ENCODE measurements at places on chromosomes 16 and 17. TPM values are rescaled to one million over a fixed set of nuclear protein-coding genes. Genes with fewer than 3 reads are reported as not detected.

DNA sequence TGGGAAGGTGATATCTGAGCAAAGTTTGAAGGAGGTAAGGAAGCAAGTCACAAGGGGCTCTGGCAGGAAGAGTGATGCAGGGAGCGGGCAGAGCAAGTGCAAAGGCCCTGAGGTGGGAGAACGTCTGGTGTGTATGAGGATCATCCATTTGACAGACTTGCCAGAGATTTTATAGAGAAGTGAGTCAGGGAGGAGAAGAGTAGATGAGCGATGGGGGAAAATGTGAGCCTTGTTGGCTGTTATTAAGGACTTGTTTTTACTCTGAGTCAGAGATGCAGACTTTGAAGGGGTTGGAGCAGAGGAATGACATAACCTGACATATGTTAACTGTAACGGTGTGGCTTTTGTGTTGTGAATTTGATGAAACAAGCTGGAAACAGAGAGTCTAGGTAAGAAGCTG, 3.5 kb upstream of the CLEC10A start:
- peaks cover 54% of the 10 kb centered on the region for H3K4me1 ChIP-seq
- peaks cover 5% of the 10 kb centered on the region for H3K27me3 ChIP-seq
- H3K27ac ChIP-seq = no peak overlapping the region
- no peak overlapping the region for H3K4me3 ChIP-seq
- peaks cover 8% of the 10 kb centered on the region for H3K36me3 ChIP-seq
- DNase-seq = no peak

GRCh38 chr16:54812229-54812628, 118.4 kb upstream of the IRX5 start:
- no peak for DNase-seq
- no peaks in the 10 kb centered on the region for H3K27me3 ChIP-seq
- no peaks in the 10 kb centered on the region for H3K4me1 ChIP-seq
- H3K36me3 ChIP-seq = no peaks in the 10 kb centered on the region
- no peak overlapping the region for H3K4me3 ChIP-seq

DNA sequence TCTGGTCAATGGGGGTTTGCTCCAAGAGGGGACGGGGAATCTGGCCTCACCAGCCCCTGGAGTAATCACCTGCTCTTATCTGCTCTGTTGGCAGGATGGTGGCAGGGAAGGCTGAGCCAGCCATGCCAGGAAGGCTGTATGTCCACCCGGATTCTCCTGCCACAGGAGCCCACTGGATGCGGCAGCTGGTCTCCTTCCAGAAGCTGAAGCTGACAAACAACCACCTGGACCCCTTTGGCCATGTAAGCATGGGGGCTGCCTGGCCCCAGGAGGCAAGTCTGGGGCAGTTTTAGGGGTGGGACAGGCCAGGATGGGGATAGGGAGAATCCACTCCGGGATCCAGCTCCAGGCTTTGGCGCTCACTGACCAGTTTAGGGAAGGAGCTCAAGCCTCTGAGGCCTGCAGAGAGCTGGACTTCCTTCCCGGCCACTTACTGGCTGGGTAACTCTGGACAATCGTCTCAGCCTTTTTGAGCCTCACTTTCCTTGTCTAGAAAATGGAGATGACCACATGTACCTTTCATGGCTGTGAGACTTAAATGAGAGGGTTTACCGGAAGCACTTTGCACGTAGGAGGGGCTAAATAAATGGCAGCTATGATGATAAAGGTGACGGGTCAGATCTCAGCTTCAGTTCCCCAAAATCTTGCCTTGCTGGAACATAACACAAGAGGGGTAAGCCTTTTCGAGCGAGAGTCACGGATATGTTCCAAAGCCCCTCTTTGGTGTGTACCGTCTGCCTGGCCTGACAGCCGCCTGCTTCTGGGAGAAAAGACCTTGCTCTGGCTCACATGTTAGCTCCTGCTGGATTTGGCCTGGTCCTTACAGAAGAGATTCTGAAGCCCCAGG, 15.4 kb downstream of the TBX4 start:
- H3K27me3 ChIP-seq = peaks cover 7% of the 10 kb centered on the region
- H3K36me3 ChIP-seq = peaks cover 1% of the 10 kb centered on the region
- H3K4me1 ChIP-seq = peaks cover 19% of the 10 kb centered on the region
- DNase-seq = peak; percentile 70

DNA sequence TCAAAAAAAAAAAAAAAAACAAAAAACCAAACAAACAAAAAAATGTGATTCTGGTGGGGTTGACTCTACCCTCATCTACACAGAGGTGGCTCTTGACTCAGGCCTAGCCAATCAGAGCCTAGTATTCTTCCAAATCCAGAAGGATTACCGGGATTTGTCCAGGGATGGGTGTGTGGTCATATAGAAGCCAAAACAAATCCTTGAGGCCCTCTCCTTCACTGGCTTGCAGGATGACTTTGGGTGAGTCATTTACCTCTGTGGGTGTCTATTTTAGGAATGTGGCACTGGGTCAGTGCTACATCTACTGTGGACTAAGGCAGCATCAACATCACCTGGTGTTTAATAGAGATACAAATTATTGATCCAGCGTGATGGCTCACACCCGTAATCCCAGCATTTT, 93.2 kb upstream of the RBBP6 start:
- H3K4me3 ChIP-seq = no peak overlapping the region
- no peak overlapping the region for H3K27ac ChIP-seq

DNA sequence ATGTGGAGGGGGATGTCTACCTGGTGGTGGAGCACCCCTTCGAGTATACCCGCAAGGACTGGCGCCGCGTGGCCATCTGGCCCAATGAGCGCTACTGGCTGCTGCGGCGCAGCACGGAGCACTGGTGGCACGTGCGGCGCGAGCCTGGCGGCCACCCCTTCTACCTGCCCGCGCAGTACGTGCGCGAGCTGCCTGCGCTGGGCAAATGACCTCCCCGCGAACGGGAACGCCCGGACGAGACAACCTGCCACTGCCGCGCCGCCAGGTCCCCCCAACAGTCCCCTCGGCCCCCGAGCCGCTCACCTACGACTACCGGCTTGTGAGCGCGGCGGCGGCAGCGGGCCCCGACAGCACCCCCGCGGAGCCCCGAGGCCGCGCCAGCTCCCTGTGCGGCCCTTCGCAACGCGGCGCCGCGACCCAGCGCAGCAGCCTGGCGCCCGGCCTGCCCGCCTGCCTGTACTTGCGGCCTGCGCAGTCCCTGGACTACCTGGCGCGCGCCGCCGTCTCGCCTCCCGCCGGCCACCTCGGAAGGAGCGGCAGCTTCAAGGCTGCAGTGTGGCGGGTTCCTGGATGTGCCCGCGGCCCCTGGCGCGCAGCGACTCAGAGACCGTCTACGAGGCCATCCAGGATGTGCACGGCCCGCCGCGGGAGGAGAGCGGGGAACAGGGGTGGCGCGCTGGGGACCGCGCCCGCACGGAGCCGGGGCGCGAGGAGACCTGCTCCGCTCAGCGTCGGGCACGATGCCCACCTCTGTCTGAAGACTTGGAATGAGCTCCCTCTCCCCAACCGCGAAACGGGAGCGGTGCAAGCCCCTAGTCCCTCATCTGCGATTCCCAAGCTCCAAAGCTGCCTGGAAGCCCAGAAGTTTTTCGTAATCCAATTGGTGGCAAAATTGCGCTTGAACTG, 48.7 kb upstream of the AMZ2 start:
- H3K4me1 ChIP-seq = peaks cover 13% of the 10 kb centered on the region
- H3K27me3 ChIP-seq = peaks cover 15% of the 10 kb centered on the region
- peaks cover 4% of the 10 kb centered on the region for H3K36me3 ChIP-seq
- peak; percentile 27 for DNase-seq
- no peak overlapping the region for H3K4me3 ChIP-seq
- no peak overlapping the region for H3K27ac ChIP-seq

The GJC1 gene
- total RNA-seq = 36.5 TPM

- no peak overlapping the region for H3K4me3 ChIP-seq
- H3K27me3 ChIP-seq = peaks cover 5% of the 10 kb centered on the region
- DNase-seq = no peak
- no peak overlapping the region for H3K27ac ChIP-seq
- H3K4me1 ChIP-seq = no peaks in the 10 kb centered on the region
Observed at GRCh38 chr16:78957317-78958100, 643.0 kb downstream of the MAF start.

DNA sequence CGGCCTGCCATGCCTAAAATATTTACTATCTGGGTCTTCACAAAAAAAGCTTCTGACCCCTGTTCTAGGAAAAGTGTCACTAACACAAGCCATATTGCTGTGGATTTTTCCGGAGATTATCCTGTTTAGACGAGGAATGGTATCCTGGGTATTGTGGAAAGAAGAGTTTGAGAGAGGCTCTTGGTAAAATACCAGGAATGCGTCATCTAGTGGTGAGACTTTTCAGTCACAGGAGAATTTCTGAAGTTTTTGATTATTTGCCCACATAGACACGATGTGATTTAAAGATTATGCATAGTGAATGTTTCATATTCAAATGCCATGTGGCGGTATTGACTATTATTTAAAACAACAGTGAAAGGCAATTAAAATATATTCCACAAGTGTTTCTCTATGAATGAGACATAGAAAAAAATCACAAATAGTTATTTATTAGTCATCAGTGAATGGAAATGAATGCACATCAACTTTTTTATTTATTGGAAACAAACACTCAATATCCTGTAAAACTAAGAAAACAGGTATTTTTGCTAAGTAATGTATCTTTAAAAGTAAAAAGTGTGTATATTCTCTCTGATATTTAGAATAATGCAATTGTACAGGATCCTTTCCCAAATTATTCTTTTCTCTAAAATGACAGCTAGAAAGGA, 7.8 kb downstream of the KRT28 start:
- H3K27ac ChIP-seq = no peak overlapping the region
- DNase-seq = no peak
- H3K36me3 ChIP-seq = no peaks in the 10 kb centered on the region
- H3K27me3 ChIP-seq = no peaks in the 10 kb centered on the region
- no peak overlapping the region for H3K4me3 ChIP-seq
- peaks cover 33% of the 10 kb centered on the region for H3K4me1 ChIP-seq

The WNK4 gene
- total RNA-seq = 8.9 TPM

DNA sequence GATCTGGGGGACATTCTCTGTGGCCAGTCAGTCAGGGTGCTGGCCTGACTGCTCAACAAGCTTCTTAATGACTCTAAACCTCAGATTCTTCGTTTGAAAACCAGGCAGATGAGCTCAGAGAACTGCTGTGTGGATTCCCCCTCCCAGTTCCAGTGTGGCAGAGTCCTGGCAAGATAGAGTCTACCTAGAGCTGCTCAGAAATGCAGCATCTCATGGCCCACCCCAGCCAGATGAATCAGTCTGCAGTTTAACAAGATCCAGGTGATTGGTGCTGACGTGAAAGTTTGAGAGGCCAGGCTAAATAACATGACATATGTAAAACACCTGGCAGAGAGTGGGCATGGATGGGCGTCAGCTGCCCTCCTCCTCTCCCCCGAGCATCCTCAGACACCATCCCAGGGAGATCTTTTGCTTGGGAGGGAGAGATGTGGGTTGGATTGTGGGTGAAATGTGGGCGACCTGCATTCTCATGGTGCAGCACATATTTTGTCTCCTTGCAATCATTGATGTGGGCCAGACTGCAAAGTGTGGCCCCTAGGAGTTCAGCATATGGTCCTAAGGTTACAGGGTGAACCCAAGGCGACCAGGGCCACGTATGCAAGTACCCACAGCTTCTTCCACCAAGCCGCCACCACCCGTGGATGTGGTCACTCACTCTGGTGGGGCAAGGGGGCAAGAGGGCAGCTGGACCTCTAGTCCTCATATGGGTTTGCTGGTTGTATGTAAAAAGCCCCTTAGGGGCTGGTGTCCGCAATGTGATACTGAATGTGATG, 19.5 kb downstream of the SOCS3 start:
- peak overlapping the region; percentile 76 for H3K27ac ChIP-seq
- DNase-seq = no peak
- peaks cover 4% of the 10 kb centered on the region for H3K27me3 ChIP-seq
- H3K4me1 ChIP-seq = peaks cover 26% of the 10 kb centered on the region
- no peaks in the 10 kb centered on the region for H3K36me3 ChIP-seq
- peak overlapping the region; percentile 69 for H3K4me3 ChIP-seq

The SLC26A11 gene
- 50.1 TPM for total RNA-seq

DNA sequence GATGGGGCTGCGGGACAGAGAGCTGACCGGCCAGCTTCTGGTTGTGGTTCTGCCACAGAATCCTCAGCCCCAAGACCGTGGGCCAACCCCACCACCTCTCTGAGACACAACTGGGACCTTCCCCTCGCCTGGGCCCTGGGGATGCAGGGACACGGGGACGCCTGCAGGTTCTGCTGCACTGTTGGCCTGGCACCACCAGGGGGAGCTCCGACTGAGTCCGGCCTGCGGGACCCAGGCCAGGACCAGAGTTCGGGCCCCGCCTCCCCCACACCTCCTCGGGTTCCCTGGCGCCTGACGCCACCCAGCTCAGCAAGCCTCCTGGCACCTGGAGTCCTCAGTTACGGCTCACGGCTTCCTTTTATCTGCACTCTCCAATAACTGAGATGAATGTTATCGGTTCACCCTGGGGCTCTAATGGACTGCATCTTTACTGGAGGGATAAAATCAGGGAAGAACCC, 27.3 kb downstream of the TBC1D16 start:
- H3K27ac ChIP-seq = no peak overlapping the region
- peak; percentile 87 for DNase-seq
- peaks cover 3% of the 10 kb centered on the region for H3K27me3 ChIP-seq
- H3K4me3 ChIP-seq = no peak overlapping the region
- peaks cover 7% of the 10 kb centered on the region for H3K36me3 ChIP-seq

DNA sequence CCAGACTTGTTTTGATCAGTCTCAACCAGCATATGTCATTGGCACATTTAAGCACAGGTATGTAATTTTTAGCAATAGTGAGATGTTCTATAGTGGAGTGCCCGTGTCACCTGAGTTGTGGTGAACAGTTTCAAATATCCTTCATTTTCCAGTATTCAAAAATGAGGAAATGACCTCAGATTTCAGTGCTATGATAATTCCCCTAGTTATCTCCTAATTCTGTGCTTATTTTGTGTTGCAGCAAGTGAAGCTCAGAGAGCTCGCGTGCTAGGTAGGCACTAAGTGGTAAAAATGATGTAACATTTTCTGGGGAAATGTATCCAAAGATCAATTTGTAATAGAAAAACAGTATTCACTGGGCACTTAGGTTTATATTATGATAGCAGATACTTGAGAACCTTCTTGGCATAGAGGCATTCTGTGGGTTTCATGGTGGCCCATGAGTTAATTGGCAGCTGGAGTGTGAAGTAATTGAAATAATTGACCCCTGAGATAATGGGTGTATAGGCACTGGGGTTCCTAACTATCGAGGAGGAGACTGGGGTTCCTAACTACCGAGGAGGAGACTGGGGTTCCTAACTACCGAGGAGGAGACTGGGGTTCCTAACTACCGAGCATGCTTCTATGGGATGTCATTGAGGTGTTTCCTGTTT, 159.1 kb downstream of the PRKCA start:
- no peak for DNase-seq
- no peaks in the 10 kb centered on the region for H3K4me1 ChIP-seq
- H3K27ac ChIP-seq = no peak overlapping the region

GRCh38 chr16:61763013-61763412, 273.2 kb downstream of the CDH8 start:
- DNase-seq = no peak
- no peaks in the 10 kb centered on the region for H3K27me3 ChIP-seq
- no peak overlapping the region for H3K4me3 ChIP-seq
- no peaks in the 10 kb centered on the region for H3K4me1 ChIP-seq
- no peak overlapping the region for H3K27ac ChIP-seq
